ENCODE measurements at places on chromosomes 7 and 10. TPM values are rescaled to one million over a fixed set of nuclear protein-coding genes. Genes with fewer than 3 reads are reported as not detected.

The CALML3 gene
- polyA plus RNA-seq: not detected

The LAMB1 gene
- 0.65 TPM for polyA plus RNA-seq

The SUN3 gene
- 2.7 TPM for polyA plus RNA-seq

The CYP3A4 gene
- polyA plus RNA-seq: not detected

The IQUB gene
- 0.09 TPM for polyA plus RNA-seq

The CDK1 gene
- 0.15 TPM for polyA plus RNA-seq

The COL17A1 gene
- polyA plus RNA-seq: not detected

The VSIR gene
- 220 TPM for polyA plus RNA-seq

The AP1S1 gene
- polyA plus RNA-seq: 3.3 TPM

The SLC16A12 gene
- not detected for polyA plus RNA-seq

The IFIT1 gene
- 16.5 TPM for polyA plus RNA-seq

The ARMC3 gene
- polyA plus RNA-seq: not detected

The SFR1 gene
- polyA plus RNA-seq: 19.8 TPM

The TYSND1 gene
- polyA plus RNA-seq: 25.0 TPM
